ENCODE measurements at places on chromosomes 4 and X.

DNA sequence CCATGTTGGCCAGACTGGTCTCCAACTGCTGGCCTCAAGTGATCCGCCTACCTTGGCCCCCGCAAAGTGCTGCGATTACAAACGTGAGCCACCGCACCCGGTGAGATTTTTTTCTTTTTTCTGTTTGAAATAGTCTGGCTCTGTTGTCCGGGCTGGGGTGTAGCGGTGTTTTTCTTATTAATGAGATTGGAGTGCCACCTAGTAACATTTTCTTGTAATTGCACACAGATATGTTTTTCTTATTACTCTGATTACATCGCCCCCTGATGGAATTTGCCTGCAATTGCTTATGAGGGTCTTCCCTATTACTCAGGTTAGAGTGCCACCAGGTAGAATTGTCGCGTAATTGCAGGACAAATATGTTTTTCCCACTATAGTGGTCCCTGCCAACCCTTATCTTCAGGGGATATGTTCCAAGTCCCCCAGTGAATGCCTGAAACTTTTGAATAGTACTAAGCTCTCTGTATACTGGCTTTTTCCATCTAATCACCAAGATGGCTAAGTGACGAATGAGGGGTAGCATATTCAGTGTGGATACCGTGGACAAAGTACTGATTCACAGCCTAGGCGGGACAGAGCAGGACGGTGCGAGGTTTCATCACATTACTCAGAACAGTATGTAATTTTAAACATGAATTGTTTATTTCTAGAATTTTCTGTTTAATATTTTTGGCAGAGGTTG is 8.6 kb upstream of the PDHA1 start:
- DNase-seq: no peak

DNA sequence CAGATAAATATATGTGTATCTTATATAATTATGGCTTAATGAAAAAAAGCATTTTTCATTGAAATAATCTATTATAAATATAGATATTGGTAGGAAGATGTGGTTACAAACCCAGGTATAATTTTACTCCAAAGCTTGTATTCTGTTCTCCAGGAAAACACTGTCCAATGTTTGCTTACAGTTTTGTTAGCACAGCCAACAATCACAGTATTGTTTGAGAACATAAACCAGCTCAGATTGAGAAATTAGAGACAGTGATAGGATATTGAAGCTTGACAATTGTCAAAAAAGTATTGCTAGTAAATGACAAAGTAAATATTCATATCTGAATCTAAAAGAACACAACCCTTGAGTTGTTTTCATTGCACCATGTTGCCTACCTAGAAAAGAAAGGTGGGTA is 228.8 kb downstream of the ADGRL3 start:
- no peak for DNase-seq

GRCh38 chr4:5965225-5965624 is 53.0 kb downstream of the C4orf50 start:
- DNase-seq: no peak

- DNase-seq: no peak
Observed at GRCh38 chr4:7144374-7145290, 47.7 kb upstream of the SORCS2 start.

DNA sequence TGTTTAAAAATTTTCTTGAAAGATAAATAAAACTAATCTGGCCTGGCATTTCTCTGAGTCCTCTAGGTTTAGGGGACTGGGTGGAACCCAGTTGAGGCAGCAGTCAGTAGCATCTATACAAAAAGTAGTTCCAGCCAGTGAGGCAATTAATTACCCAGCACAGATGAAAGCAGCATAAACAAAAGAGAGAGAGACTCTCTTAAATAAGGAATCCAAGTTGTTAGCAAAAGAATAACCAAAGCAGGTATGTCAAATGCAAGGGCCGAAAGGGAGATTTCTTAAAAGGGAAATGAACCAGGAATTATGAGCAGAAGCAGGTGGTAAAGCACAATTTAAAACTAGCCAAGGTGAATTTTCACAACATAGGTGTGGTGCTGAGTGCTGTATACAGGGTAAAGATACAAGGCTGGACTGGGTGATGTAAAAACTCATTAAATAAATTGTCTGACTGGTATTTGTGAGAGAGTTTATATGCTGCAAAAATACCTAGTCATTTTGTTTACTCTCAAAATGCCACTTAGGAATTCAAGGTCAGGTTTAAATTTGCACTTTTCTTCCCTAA is 94.6 kb upstream of the GALNT7 start:
- DNase-seq: no peak

DNA sequence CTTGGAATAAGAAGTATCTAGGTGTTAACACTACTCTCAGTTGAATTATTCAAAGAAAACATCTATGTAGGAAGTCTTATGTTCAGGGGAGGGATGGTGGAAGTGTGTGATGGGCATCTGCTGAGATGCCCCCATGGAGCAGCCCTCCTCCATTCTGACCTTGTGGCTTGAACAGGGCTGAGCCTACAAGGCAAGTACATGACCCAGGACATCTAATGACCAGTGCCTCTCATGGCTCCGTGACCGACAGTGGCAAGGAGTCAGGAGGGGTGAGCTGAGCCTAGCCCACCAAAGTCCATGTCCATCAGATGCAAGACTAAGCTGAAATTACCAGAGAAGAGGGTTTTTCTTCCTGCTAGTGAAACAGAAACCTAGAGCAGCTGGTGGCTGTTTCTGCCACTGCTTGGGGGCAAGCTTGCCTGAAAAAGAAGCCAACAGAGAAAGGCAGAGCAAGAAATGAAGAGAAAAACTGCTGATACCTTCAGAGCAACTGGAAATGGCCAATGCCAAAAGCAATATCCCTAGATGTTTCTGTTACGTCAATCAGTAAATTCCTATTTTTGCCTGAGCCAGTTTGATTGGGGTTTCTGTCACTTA is 113.5 kb downstream of the TSPAN5 start:
- no peak for DNase-seq

DNA sequence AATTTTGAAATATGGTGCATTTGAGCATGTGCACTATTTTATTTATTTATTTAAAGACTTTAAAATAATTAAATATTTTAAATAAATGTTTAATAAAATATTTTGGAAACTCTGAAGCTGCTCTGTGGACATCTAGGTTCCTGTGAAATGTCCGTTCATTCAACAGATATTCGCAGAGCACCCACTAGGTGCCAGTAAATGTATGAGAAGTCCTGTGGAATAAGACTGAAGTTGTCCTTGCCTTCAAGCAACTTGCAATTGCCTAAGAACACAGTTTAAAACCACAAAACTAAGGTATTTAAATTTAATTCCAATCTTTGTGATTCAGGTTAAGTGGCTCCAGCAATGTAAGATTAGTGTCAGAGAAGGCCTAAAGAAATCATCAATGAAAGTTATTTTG is 306.7 kb downstream of the GBA3 start:
- no peak for DNase-seq

DNA sequence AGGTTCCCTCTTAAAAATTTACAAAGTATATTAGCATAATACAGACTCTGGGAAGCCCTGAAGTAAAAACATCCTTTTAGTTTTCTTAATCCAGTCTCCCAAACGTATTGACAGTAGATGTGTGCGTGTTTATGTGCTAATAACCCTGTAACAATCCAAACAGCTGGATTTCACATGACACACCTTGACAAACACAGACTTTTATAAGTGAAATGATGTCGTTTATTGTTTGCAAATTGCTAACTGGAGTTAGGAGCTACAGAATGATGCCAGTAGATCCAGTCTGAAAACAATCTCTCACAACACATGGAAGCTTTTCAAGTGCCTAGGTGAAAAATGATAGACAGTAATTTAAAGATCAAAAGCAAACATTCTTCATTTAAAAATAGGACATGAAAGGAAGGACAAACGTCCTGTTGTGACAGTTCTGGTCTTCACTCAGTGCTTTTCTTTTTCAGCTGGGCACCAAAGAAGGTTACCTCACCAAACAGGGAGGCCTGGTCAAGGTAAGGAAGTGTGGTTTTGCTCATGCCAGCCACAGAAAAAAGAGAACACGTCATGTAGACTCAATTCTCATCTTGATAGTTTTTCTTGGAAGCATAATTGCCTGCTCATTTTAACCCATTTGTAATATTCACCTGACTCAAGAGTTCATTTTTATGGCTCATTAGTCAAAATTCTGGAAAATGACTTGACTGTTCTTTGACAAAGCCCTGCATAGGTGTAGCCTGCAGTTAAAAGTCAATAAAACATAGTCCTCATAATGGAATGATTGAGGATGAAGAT is 32.9 kb downstream of the LAMTOR3 start:
- no peak for DNase-seq

DNA sequence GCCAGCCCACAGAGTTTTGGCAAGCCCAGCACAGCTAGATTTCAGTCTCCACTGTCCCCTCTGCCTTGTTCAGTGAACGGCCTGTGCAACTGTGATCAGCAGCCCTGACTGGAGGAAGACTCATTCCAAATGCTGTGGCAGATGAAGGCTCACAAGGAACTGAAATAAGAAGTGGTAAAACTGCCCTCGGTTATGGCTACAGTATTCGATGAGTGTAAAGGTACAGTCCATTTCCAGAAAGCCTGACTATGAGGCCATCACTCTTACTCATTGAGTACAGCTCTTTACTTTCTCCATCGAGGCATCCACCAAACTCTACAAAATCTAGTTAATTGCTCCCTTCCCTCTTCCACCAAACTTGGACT is 69.1 kb downstream of the RHOH start:
- DNase-seq: no peak

DNA sequence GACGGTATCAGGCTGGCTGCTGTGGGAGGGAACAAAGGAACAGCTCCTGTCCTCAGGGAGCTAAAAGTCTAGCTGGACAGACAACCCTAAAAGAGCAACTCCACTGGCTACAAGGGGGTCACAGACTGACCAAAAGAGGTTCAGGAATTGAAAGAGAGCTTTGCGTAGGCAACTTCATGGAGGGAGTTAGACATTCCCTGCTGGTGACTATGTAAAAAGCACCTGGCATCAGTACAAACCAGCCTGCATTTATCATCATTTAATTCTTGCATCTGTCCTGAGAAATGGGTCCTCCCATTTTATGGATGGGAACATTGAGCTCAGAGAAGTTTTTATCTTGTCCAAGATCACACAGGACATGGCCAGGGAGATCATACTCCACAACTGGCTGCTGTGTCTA is 1.4 kb upstream of the LGI2 start:
- no peak for DNase-seq

DNA sequence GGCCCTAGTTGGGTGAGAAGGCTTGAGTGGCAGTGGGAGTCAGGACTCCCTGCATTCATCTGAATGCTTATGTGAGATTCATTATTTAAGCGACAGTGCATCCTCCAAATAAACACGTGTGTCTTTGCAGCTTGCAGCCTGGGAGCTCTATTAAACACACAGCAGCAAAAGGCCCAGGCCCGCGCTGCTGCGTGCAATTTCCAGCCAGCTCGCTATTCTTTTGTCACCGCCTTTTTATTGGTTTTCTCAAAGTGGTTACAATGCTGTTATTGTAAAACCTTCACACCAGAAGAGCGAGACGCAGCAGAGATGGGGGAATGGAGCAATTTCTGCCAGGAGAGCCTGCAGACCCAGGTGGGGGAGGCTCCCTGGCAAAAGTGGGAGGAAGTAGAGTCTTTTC is 252.5 kb downstream of the BCOR start:
- DNase-seq: no peak

- DNase-seq: no peak
Observed at GRCh38 chr4:79512363-79512762, 104.3 kb upstream of the GK2 start.

GRCh38 chrX:38649221-38649620 is 87.9 kb downstream of the TSPAN7 start:
- DNase-seq: no peak

GRCh38 chrX:128676651-128677050 is 624.4 kb upstream of the ACTRT1 start:
- DNase-seq: no peak

GRCh38 chr4:39621582-39621981 is 17.1 kb downstream of the SMIM14 start:
- DNase-seq: no peak

DNA sequence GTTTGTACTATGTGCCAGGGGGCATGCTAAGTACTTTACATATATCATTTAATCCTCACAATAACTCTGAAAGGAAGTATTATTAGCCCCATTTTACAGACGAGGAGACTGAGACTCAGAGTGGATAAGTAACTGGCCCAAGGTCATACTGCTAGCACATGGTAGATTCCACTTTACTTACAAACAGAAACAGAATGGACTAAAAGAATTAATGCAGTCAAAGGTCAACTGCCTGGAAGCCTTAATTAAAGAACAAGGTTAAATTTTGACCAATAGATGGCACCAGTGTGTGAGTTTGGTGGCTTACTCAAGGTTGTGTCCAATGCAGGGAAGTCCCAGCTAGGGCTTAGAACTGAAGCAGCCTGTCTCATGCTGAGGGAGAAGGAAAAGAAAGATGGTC is 4.7 kb downstream of the RIPPLY1 start:
- no peak for DNase-seq

DNA sequence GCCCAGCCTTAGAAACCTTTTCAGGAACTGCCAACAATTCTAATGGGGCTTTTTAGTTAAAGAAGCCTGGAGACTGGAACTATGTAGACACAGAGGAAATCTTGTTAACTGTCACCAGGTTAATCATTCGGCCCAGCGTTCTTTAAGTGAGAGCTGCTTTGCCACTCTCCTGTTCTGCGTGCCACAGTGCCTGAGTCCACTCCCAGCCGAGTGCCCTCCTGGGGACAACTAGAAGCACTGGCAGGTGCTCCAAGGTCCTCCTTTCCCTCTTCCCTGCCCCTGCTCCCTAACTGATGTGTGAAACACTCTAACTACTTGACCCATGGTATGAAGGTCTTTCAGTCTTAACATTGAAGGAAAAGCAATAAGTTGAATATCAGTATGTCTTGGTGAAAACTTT is 151.2 kb upstream of the TLL1 start:
- no peak for DNase-seq

- no peak for DNase-seq
Observed at GRCh38 chr4:26796081-26796480, 64.6 kb upstream of the STIM2 start.

DNA sequence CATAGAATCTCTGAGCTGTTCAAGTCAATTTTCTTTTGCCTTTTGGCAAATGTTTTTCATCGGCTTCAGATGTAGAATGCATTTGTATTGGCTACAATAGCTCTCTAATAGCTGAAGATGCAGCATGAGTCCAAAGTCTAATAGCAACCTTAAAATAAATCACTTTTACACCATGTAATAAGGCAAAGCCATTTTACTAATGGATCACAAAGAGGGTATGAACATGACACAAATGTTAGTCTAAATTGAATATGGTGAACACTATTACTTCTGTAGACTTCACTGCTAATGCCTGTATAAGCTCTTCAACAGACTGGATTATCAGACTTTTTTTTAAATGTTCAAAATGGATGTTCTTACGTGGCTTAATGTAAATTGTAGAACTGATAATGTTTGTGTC is 645.3 kb downstream of the TLL1 start:
- DNase-seq: no peak

- DNase-seq: no peak
Observed at GRCh38 chrX:122512561-122513072, 671.5 kb upstream of the GRIA3 start.
